Calu3 (cell line): ENCODE measurements at places on chromosomes 6 and 20. TPM values are rescaled to one million over a fixed set of nuclear protein-coding genes. Genes with fewer than 3 reads are reported as not detected.

GRCh38 chr20:10113746-10114145 lies 79.0 kb downstream of the ANKEF1 start:
- no peak for DNase-seq

GRCh38 chr6:74447013-74447412 lies 751.0 kb downstream of the CD109 start:
- DNase-seq: no peak

GRCh38 chr6:132650429-132650828 lies 8.6 kb downstream of the TAAR1 start:
- DNase-seq: no peak

DNA sequence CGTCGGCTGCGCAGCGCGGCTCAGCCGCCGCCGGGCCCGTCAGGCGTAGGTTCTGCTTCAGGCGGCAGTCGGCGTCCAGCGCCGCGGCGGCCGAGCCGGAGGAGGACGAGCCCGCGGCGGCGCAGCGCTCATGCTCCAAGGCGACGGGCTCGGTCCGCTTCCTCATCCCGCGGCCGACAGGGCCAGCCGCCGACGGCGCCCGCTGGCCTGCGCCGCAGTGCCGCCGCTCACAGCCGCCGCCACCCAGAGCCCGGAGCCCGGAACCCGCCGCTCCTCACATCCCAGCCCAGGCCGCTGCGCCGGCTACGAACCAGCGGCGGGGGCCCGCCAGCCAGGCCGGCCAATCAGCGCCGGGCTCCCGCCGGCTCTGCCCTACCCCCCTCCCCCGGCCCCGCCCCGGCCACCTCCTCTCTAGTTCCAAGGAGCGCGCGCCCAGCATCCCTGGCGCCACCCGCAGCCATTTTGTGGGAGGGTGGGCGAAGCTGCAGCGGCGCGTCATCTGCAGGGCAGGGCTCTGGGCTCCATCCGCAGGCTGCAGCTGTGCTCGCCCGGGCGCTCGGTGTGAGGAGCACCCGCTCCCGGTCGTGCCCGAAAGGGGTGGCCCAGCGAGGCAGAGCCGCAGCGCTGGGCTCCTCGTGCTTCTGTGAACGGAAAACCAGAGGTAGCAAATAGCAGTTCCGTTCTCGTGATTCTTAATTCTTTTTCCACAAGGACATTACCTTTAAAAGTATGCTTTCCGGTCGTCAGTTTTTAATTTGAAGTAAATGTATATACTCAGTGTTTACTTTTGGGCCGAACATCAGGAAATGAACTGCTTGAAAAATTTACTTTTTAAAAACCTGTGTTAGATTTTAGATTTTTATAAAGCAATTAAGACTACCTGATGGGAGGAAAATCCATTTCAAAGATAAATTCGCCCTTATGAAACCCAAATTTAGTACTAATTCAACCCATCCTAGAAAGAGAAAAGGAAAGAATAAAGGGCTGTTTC lies at the start of gene ABHD12:
ABHD12 (minus strand) TSS at position 298 of the 991 bp plus-strand sequence; CDS start at position 166, 132 bp downstream.
- peak; percentile 81 for DNase-seq

DNA sequence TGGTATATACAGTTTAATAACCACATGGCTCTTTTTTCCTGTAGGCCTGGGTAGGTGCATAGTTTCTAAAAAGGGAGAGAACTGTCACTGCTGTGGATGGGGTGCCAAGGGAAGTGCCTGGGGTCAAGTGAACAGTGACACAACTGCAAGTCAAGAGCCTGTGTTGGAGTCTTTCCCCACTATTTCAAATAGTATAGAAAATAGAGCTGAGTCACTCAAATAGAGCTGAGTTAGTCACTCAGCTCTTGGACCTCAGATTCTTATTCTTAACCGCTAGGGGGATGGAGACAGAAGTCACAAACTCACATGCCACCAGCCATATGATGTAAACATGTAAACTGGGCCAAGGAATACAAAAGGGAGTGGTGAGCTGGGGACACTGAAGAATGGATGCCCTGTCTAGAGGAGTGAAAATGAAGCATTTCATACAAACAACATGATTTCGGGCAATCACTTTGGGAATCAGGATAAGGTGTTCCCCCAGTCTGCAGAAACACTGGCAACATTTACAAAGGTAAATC lies 2.1 kb downstream of the NQO2 start:
- DNase-seq: peak; percentile 18

- DNase-seq: peak; percentile 82
These were observed 212.8 kb upstream of the PROKR2 start for GRCh38 chr20:5529331-5530148.

GRCh38 chr6:41673704-41674000 lies 35.4 kb downstream of the MDFI start:
- no peak for DNase-seq

- DNase-seq: no peak
These were observed 3.2 kb downstream of the ZMYND8 start for GRCh38 chr20:47353239-47353691.

DNA sequence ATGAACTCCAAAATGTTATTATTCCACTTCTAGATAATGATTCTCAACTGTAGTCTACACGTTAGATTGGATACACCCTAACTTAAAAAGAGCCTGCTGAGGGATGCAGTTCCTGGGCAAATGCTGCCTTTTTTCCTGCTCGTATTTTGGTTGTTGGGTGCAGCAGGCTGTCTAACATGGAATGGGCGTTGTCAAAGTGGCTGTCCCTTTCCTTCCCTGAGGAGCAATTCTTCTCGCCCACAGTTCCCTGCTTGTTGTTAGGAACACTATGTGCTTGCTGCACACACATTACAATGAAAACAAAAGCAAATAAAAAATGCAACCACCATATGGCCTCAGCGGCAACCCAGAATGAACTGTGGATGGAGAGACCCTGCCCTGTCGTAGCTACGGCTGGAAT lies 1.7 kb upstream of the ADGRF5 start:
- no peak for DNase-seq

GRCh38 chr20:58986286-58986967 lies 5.4 kb downstream of the NELFCD start:
- DNase-seq: no peak

DNA sequence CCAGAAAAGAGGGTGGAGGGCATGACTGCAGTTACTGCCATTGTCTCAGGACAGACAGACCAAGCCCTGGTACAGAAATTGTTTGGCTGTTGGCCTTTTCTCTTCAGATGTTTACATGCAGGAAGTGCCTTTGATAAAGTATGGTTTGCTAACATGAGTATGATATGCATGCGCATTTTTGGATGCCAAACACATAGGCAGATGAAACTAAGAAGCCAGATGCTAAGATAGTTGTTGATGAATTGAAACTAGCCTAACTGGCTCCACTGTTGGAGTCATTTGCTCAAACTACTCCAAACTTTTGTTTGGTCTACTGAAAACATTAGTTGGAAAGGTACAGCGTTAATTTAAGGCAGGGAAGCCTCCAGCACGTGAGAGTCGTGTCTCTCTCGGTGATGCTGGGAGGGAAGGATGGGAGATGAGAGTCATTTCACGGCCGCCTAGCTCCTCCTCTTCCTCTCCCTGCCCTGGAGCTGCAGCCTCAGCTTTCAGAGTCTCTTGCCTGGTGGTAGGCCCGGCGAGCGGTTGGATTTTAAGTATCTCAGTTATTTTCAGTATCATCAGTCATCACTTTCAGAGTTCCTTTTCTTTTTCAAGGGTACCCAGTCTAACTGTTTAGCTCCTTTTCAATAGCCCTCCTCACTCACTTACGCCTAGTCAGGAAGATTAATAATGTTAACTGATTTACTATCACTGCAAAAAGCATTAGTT lies 29.7 kb downstream of the RREB1 start:
- DNase-seq: no peak

DNA sequence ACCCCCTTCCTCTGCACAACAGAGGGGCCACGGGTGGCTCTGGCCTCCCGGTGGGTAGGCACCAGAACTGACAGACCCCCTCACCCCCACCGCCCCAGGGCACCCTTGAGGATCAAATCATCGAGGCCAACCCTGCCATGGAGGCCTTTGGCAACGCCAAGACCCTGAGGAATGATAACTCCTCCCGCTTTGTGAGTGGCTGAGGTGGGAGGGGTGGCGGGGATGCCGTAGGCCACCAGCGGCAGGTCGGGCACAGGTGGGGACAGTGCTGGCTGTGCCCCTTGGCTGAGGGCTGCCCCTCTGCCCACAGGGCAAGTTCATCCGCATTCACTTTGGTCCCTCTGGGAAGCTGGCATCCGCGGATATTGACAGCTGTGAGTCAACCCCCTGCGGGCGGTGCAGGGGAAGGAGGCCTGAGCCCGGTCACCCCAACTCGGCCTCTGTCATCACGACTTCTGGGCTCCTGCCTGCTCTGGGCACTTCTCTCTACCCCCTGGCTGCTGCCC lies 29.1 kb downstream of the MYH7B start:
- DNase-seq: peak; percentile 62

DNA sequence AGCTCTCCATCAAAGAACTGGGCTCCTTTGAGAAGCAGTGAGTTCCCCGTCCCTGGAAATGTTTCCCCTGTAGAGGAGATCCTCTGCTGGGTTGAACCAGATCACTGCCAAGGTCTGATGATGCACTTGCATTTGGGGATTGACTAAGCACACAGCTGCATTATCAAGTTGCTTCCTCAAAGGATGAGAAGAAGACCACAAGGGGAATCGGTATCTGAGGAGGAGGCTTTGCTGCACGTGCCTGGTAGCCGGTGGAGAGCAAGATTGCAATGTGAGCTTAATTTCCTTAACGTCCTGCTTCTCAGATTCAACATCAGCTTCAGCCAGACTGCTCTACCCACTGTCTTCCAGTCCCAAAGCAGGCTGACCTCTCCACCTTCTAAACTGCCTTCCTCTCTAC lies 128.8 kb upstream of the STMND1 start:
- DNase-seq: no peak

DNA sequence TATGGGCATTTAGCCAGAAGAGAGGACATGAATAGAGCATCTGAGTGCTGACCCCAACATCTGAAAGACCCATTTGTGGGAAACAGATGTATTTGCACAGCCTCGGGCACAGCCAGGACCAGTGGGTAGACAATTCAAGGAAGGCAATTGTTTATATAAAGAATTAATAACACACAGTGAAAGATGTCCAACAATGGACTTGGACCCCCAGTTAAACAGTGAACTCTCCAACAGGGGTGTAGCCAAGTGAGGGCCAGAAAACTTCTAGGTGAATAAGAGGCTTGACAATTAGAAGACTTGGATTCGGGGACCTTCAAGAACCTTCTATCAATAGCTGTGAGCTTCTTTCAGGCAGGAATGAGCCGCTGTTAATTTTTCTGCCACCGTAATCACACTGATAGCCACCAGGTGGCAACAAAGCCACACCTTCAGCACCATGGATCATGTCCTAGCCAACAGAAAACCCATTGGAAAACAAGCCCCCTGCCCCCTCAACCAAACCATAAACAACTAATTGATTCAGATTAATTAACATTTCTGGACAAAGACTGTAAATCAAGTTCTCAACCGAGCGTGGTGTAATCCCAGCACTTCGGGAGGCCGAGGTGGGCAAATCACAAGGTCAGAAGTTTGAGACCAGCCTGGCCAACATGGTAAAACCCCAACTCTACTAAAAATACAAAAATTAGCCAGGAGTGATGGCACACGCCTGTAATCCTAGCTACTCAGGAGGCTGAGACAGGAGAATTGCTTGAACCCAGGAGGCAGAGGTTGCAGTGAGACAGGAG lies 8.8 kb upstream of the SRSF6 start:
- DNase-seq: peak; percentile 62

DNA sequence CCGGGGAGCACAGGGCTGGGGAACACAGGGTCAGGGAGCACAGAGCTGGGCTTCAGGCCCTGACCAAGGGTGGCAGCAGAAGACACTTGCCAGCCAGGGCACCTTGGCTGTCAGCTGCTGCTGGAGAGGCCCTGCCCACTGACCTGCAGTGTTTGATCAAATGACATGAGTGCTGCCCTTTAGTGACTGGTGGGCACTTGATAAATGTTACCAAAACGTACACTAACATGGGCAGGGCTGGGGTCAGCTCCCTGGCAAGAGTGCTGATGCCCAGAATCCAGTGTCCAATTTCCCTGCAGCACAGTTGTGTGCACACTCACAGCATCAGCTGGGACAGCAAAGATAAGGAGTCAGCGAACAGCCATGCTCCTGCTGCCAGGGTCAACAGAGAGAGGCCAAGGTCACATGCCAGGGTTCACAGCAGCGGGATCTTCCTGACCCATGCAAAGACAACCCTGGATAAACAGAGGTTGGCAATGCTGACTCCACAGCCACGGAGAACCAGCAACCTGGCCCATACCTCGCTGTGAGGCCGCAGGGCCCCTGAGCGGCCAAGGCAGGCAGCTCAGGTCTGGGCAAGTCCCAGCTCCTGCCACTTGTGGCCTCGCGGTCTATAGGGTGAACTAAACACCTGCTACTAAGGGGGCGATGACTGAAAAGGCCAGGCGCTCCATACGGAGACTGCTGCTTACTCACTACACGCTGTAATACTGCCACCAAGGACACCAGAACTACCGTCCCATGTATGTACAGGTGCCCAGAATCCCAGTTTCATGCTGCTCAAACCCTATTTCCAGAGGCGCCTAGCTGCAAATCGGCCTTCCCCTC lies 46.3 kb downstream of the NINL start:
- no peak for DNase-seq

- peak; percentile 65 for DNase-seq
These were observed 4.8 kb downstream of the SAMD10 start for GRCh38 chr20:63974402-63975200.

DNA sequence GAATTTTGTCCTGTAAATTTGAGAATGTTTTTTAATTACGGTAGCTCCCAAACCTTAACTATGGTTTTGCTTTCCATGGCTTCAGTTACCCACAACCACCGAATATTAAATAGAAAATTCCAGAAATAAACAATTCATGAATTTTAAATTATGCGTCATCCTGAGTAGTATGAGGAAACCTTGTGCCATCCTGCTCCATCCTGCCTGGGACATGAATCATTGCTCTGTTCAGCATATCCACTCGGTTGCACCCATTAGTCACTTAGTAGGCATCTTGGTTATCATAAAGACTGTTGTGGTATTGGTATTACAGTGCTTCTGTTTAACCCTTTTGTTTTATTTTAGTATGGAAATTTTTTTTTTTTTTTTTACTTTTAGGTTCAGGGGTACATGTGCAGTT lies 39.7 kb downstream of the KCNS1 start:
- DNase-seq: peak; percentile 35

GRCh38 chr6:157096522-157096921 lies 226.8 kb downstream of the TMEM242 start:
- DNase-seq: no peak

Gene TNNC2
- not detected in 2 replicates for total RNA-seq

Gene LAMA4
- 85.8 and 89.9 TPM in 2 replicates for total RNA-seq

Gene PAX1
- total RNA-seq: not detected in 2 replicates

Gene TRAPPC3L
- not detected in 2 replicates for total RNA-seq

Gene GSTA1
- 0.37 TPM in 1 of 2 replicates, not detected in the other for total RNA-seq

Gene TPD52L2
- total RNA-seq: 192 and 197 TPM in 2 replicates

Gene ITPR3
- total RNA-seq: 136 and 143 TPM in 2 replicates

Gene ELOVL2
- 0.20 and 0.47 TPM in 2 replicates for total RNA-seq

Gene CDC40
- total RNA-seq: 22.7 and 24.5 TPM in 2 replicates

Gene SLC17A4
- 1.9 and 3.4 TPM in 2 replicates for total RNA-seq

Gene CAP2
- total RNA-seq: 14.6 and 15.7 TPM in 2 replicates
